ENCODE measurements at places on chromosomes 4 and X.
A peak's percentile ranks its signal among the peaks of the same experiment; 100 is the strongest.

DNA sequence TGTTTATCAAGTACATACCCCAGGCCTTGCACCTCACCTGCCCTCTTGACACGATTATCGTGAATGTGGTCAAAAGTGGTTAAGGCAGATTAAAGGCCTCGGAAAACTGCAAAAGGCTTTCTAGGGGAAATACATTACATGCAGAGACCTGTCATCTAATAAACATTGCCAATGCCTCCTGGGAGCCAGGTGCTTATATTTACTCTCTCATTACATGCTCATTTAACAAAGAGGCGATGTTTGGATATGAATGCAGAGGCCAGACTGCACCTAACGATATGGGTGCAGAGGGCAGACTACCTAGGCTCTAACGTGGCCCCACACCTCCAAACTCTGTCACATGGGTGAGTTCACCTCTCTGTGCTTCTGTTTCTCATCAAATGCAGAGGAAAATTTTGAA, 14.5 kb downstream of the CRMP1 start:
- no peak for DNase-seq

GRCh38 chr4:111636961-111637585, 508.2 kb upstream of the FAM241A start:
- no peak for DNase-seq

DNA sequence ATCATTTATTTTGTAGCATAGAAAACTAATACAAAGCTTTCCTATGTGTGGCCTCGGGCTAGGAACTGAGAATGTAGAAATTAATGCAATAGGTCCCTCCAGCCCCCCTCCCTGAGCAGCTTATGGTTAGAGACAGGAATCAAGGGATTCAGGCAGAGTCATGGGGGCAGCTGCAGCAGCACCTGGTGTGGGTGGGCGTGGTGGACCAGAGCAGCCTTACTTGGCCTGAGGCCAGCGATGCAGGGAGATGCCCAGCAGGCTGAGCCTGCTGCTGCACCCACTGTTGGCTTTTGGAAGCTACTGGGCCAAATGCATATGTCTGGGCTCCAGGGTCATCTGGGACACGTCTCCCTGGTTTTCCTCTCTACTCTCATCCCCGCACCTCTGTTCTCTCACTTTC, 74.0 kb downstream of the STK32B start:
- DNase-seq, result no peak

GRCh38 chrX:107374831-107375230, 74.6 kb upstream of the FRMPD3 start:
- no peak for DNase-seq

- DNase-seq, result peak; percentile 33
These were observed 204.7 kb downstream of the TLL1 start for GRCh38 chr4:166077782-166078181.

GRCh38 chr4:16085822-16086221, 2.0 kb upstream of the PROM1 start:
- no peak for DNase-seq

DNA sequence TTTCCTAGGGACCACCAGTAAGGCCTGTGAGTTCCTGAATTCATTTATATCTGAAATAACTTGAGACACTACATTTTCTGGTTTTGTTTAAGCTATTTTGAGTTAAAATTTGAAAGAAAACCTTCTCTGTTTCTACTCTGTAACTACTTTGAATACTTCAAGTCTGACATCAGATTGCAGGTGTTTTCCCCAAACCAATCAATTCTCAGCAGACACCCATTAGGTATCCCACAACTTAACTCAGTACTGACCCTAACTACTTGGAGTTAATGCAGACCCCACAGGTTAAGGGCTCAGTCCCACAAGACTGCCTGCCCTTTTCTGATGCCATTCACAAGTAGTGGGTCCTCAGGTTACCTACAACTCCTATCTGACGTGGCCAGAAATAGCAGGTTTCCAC, 1100.0 kb upstream of the SLIT2 start:
- no peak for DNase-seq

DNA sequence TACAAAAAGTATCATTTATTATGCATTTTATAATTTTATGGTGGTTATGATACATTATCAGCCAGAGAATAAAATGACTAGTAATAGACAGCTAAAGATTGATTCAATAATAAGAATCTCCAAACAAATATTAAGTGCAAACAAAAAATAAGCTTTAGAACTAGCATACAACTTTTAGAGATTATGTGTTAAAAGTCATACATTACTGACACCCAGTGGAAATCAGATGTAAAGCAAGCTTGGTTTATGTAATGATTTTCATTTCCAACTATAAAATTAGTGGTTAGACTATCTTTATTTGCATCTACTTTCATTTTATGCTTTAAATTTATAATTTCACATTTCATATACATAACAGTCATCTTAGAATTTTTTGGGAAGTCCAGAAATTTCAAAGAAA, 57.7 kb downstream of the IL13RA2 start:
- DNase-seq, result no peak

DNA sequence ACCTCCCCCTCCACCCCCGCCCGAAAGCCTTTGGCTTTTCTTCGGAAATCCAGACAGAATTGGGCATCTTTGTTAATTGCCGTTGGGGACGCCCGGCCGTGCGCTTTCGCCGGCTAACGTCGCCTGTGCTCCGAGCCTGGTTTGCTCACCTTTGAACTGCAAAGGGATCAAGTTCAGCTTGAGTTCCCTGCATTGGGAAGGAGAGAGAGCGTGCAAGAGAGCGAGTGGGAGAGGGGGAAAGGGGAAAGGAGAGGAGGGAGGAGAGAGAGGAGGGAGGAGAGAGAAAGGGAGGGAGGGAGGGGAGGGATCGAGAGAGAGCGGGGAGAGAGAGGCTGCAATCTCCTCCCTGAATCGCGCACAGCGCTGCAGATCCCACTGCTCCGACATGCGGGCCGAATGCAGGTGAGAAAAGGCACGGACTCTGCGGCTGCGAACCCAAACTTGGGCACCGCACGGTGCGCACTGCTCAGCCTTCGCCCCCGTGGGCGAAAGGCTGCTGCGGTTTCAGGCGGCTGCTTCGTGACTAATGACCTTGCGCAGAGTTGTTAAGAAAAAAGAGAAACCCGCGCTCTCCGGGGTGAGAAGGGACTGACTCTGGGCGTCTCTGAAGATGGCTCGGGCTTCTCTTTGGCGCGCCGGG, at the start of gene PCDH7:
Gene PCDH7, plus strand, starts transcription at position 349 of the 640 bp plus-strand sequence. CDS start 1,054 bp downstream, outside the sequence.
- peak; percentile 43 for DNase-seq

DNA sequence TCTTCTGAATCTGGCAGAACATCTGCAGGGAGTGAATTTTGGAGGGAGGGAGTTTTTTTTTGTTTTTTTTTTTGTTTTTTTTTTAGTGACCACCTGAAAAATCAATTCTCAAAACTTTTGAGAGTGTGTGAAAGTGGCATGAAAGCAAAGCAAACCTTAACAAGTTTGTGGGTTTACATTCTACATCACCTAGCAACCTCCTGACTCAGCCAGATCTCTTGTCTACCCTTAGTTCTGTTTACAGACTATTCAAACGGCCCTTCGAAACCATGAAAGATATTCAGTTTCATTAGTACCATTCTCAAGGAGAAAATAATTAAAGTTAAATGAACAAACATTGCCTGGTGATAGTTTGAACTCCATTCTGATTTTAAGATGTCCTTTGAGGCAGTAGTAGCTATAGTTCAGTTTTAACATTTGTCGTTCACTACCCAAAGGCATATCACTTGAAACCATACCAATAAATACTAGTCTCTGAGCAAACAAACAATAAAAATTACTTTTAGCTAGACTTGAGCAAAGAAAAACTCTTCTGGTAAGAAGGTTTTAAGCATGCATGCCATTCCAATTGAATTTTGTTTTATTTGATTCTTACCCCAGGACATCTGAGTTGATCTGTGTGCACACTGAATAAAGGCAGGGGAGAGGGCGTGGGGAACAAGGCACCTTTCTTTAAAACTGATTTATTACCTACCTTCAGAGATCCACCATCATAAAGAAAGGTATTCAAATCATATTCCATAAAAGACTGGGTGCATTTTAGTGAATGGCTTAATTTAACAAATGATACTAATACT, 137.7 kb downstream of the ARX start:
- no peak for DNase-seq

GRCh38 chrX:36908801-36909675, 99.1 kb upstream of the FAM47C start:
- no peak for DNase-seq

DNA sequence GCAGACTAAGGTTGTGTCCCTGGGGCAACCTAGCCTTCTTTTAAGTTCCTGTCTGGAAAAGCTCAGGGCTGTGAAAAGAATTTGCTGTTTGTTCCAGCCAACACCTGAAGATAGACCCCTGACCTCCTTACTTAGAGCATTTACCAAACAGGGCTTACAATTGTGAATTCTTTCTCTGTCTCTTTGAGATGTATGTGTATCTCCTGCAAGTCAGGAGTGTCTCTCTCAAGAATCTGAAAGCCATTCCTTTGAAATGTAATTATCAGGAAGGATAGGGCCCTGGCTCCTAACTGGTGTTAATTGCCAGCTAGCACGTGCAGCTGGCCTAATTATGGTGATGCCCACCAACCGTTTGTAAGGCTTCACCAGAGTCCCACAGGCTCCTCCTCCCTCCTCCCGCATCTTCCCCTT, 18.2 kb downstream of the CCNG2 start:
- no peak for DNase-seq

DNA sequence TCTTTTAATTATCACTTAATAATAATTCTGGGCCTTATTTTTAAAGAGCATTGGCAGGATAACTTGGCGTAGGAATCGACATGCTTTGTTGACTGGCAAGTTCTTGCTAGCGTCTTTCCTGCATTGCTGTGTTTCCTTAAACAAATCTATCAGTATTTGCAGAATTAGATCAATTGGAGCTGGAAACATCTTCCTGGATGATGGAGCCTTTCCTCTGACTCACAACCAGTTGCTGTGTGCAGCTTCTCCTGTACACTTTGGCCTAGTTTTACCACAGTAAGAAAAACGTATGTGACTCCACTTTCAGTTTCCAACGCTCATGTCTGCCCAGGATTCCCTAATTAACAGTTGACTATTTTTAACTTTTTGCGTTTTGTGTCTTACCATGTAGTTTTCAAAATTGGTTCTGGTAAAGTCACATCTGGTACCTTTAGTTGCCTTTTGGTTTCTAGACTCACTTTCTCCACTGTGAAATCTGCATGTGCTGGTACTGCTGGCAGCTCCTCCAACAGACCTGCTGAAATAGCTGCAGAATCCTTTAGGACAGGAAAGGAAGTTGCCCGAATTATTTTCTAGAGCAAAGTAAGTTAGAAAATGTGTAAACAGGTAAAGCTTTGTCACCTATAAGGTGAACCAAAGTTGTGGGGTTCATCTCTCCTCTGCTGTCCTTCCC, 553.2 kb upstream of the FAT1 start:
- DNase-seq, result no peak

DNA sequence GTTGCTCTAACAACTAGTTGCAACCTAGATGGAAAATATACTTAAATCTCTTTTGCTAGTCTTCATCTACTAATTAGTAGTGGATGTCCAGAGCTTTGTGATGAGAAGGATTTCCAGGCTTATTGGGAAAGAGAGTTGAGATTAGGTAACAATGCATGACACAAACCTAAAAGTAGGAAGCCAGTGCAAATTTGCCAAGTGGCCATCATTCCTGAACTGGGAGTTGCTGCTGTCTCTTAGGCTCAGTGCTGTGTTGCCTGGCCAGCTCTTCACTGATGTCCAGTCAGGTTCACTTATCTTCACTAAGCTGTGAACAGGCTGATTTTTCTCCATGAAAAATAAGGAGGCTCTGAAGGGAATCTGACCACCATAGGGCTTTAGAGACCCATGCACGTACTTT, 105.6 kb upstream of the AMOT start:
- DNase-seq, result no peak

GRCh38 chrX:17836830-17837229, 24.3 kb downstream of the RAI2 start:
- DNase-seq, result peak; percentile 13

- DNase-seq, result no peak
These were observed 8.0 kb downstream of the SLC9B1 start for GRCh38 chr4:103011378-103012025.

GRCh38 chrX:107574711-107575110, 53.6 kb upstream of the PRPS1 start:
- DNase-seq, result no peak

Data from glutamatergic neuron (in vitro differentiated cells).